Cardiac septum (tissue), 1 donor: ENCODE measurements at places on chromosomes 5 and 9. TPM values are rescaled to one million over a fixed set of nuclear protein-coding genes. Genes with fewer than 3 reads are reported as not detected.

FAXDC2 gene
- 10.1 TPM for total RNA-seq

ADAMTS19 gene
- 0.40 TPM for total RNA-seq

PTGES2 gene
- total RNA-seq: 136 TPM

CCNJL gene
- 6.3 TPM for total RNA-seq

LCN12 gene
- 20.7 TPM for total RNA-seq

SHB gene
- total RNA-seq: 39.0 TPM

WHRN gene
- 0.35 TPM for total RNA-seq

STPG3 gene
- total RNA-seq: not detected

PRKACG gene
- total RNA-seq: not detected

PCDHGA2 gene
- 17.3 TPM for total RNA-seq

WDR38 gene
- total RNA-seq: not detected

MAPK9 gene
- 37.5 TPM for total RNA-seq

MSX2 gene
- total RNA-seq: 2.1 TPM

EDIL3 gene
- total RNA-seq: 23.6 TPM

GCNT4 gene
- 0.62 TPM for total RNA-seq

OR2Y1 gene
- not detected for total RNA-seq

LCN10 gene
- 3.3 TPM for total RNA-seq

CXCL14 gene
- total RNA-seq: 1.2 TPM

NR4A3 gene
- total RNA-seq: 22.4 TPM

LEAP2 gene
- 2.2 TPM for total RNA-seq

LRRC8A gene
- total RNA-seq: 24.2 TPM

FCN1 gene
- total RNA-seq: 5.3 TPM
